ENCODE measurements at places on chromosomes 7 and 10. TPM values are rescaled to one million over a fixed set of nuclear protein-coding genes. Genes with fewer than 3 reads are reported as not detected.

Gene FZD8
- 9.0 TPM for total RNA-seq

Gene ZNF273
- total RNA-seq = 1.5 TPM

Gene LIPF
- not detected for total RNA-seq

Gene LBX1
- not detected for total RNA-seq

Gene TRIM50
- 0.32 TPM for total RNA-seq

Gene TMEM184A
- 0.32 TPM for total RNA-seq

Gene MRLN
- total RNA-seq = not detected

All from Right ventricle myocardium inferior (tissue), 1 donor.